ENCODE measurements at places on chromosomes 7 and 10.

DNA sequence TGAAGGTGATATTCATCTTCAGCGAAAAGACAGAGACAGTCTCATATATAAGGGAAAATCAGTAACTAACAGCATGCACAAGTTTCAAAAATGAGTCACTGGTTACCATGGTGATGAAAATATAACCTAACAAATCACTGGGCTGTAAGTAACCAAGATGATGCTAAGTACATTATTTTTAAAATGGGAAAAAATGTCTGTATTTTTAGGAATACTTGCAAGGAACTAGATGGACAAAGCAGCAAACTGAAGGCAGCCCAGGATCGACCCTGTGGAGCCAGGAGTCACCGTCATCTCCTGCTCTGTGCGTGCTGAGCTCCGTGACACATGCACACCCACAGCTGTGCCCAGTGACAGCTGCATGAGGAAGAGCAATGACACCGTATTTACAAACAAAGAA, 137.3 kb downstream of the ELMO1 start:
- no peak for DNase-seq

- no peak for DNase-seq
Observed at GRCh38 chr10:11655836-11656235, 44.4 kb upstream of the USP6NL start.

- no peak for DNase-seq
Observed at GRCh38 chr7:1439373-1440363, 19.6 kb downstream of the MICALL2 start.

DNA sequence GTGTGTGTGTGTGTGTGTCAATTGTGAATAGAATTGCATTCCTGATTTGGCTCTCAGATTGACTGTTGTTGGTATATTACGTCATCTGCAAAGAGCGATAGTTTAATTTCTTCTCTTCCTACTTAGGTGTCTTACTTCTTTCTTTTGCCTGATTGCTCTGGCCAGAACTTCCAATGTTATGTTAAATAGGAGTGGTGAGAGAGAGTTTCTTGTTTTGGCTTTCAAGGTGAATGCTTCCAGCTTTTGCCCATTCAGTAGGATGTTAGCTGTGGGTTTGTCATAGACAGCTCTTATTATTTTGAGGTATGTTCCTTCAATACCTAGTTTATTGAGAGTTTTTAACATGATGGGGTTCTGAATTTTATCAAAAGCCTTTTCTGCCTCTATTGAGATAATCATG, 34.2 kb upstream of the PRSS37 start:
- DNase-seq: no peak

- DNase-seq: no peak
Observed at GRCh38 chr7:7921830-7922229, 46.8 kb upstream of the GLCCI1 start.

DNA sequence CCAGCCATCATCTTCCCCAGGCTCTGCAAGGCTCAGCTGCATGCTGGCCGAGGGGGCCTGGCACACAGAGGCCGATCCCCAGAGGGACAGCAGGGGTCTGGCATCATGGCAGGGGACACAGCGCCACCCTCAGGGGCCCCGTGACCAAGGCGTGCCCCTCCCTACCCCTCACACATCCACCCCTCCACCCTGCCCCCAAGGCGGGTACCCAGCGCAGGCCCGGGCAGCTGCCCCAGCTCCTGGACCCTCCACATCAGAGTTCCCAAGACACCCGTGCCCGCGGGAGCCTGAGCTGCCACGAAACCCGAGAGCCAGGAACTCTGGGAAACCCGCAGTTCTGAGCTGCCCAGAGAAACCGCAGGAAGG, 46.5 kb upstream of the TNRC18 start:
- DNase-seq: no peak

- DNase-seq: no peak
Observed at GRCh38 chr10:38025283-38025682, 14.8 kb downstream of the ZNF33A start.

DNA sequence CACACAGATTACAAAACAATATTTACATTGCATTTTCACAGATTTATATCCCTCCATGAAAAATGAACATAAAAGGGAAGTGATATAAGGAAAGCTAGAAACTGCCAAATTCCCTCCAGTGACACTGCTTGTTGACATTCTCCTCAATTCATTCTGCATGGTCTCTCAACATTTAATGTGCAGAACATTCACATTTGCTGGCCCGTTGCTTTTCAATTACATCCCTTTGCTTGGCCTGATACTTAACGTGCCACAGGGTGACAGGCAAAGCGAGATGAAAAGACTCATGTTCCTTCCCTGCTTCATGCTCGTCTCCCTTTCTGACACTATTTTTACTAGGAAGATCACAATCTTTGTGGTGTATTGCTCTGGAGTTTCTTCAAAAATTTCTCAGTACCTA, 1019.7 kb upstream of the LRRN3 start:
- DNase-seq: no peak

- no peak for DNase-seq
Observed at GRCh38 chr10:33302208-33302829, 32.1 kb downstream of the NRP1 start.

DNA sequence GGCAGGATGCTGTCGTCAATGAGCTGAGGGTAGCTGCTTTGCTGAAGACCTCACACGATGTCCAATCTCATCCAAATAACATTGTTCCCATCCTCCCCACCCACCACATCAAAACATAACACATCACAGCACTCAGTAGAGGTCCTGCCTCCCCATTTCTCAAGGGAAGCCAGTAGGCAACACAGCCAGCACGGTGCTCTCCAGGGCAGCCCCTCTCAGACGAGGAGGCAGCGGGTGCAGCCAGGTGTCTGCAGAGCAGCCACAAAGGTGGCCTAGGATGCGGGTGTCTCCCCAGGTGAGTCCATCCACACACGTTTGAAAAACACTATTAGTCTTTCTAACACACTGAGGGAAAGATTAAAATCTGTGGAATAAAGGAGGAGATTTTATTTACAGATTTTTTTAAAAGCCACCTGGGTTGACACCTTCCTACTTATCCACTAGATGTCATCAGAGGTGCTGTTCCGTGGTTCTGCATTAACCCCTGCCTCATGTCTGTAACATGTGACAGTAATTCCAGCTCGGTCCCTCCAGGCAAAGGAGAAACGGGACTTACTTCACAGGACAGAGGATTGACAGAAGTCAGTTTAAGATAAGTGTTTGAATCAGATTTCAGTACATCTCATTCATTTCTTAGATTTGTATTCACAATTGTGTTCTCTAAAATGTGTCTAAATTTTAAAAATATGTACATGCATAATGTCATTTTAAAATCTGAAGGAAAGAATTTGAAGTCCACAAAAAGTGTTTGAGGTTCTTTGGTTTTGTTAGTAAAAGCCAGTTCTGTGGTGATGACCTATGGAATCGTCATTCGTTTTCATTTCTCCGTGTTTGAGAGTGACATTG, 68.0 kb downstream of the LANCL2 start:
- DNase-seq: peak; percentile 38

GRCh38 chr10:132540456-132540855, 2.9 kb downstream of the INPP5A start:
- DNase-seq: no peak

GRCh38 chr10:71176661-71177060, 35.7 kb upstream of the UNC5B start:
- DNase-seq: no peak

- DNase-seq: peak; percentile 64
Observed at GRCh38 chr7:25093268-25093826, 31.7 kb downstream of the CYCS start.

GRCh38 chr7:68840991-68841390, 757.3 kb upstream of the AUTS2 start:
- no peak for DNase-seq

GRCh38 chr7:71925663-71926062, 486.5 kb downstream of the CALN1 start:
- DNase-seq: no peak

- no peak for DNase-seq
Observed at GRCh38 chr10:72389014-72389413, 34.3 kb upstream of the DNAJB12 start.

GRCh38 chr10:112369495-112370423, 4.2 kb upstream of the ACSL5 start:
- no peak for DNase-seq

GRCh38 chr10:16258291-16259040, 178.3 kb upstream of the PTER start:
- no peak for DNase-seq

DNA sequence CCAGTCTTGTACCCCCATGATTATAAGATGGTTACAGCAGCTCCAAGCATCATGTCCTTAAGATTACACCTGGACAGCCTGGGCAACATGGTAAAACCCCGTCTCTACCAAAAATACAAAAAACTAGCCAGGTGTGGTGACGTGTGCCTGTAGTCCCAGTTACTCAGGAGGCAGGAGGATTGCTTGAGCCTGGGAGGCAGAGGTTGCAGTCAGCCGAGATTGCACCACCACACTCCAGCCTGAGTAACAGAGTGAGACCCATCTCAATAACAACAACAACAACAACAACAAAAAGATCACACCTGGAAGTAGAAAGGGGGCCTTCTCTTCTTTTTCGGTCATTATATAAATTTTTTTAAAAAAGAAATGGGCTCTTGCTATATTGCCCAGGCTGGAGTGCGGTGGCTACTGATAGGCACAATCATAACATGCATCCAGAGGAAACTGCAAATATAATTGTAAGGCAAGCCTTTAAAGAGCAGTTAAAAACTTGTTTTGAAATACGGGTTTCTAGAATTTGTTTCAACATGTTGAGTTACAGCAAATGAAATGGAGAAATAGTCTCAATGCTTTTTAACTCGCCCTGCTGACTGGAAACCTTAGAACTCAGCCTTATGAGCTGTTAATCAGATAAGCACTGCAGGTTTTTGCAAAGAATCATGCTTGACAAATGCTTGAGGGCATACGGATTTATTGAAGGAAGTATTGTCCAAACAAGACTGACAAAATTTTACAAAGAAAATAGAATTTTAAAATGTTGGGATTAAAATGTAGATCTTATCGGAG, 4.7 kb upstream of the ENTPD7 start:
- DNase-seq: no peak

DNA sequence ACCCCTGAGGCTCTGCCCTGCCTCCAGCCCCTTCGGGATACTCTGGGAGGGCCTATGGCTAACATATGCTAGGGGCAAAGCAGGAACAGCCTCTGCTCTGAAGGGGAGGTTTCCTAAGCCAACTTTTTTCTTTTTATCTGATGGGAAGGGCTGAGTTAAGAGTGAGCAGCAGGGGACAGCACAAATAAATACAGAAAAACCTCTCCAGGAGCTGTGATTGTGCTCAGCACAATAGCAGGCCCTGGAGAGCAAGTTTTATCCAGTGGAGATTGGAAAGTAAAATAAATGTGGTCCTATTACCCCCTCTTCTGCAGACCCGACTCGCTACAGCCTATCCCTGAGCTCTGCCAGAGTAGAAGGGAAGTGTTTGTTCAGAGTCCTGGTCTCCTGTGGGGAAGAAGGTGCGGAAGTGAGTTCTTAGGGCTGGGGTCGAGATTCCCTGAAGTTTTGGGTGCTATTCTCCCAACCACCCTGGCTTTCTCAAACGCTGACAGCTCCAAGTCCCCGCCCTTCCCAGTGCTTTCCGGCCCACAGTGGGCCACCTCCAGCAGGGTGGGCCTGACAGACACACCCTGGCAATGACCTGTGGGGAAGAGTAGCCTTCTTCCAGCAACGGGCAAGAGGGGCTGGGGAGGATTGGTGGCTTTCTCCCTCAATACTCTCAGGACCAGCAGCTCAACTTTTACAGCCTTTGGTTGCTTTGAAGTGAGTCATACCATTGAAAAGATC, 23.0 kb upstream of the AFAP1L2 start:
- no peak for DNase-seq

GRCh38 chr7:71630516-71630915, 498.6 kb downstream of the GALNT17 start:
- DNase-seq: no peak

DNA sequence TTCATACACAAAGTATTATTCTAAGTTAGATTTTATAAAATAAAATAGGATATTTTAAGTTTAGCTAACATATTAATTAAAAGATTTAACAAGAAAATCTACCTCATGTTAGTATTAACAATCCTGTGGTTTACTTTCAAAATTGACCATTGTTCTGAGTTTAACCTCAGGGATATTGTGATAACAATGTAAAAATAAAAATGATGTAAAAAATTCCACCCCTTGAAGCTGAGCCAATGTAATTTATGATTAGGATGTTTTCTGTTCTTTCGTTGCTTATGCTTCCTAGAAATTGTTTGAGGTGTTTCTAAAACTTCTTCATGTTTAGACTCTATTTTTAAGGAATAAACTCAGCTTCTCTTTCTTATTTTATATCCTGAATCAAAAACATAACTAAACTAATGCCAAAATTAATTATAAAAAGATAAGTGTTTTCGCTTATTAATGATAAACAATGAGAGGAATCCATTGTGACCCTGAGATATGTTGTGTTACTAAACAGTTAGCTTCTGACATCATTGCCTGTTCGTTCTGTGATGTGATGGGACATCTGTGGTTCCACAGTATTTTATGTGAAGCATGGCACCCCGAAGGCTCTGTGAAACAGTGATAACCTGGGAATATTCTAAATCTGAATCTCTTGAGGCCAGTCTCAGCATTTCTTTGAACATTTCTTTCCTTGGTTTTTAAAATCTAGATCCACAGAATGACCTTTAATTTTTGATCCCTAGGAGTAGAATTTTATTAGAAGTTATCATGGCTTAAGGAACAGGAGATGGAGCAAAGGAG, 340.8 kb downstream of the ARL4A start:
- DNase-seq: no peak

- no peak for DNase-seq
Observed at GRCh38 chr7:142863891-142864685, 9.2 kb downstream of the EPHB6 start.

GRCh38 chr10:68074031-68074774, 880 bp downstream of the HERC4 start:
- DNase-seq: no peak

GRCh38 chr7:33649476-33650441, 255.6 kb upstream of the BMPER start:
- DNase-seq: no peak

- no peak for DNase-seq
Observed at GRCh38 chr7:102079140-102080018, 207.3 kb upstream of the SH2B2 start.

DNA sequence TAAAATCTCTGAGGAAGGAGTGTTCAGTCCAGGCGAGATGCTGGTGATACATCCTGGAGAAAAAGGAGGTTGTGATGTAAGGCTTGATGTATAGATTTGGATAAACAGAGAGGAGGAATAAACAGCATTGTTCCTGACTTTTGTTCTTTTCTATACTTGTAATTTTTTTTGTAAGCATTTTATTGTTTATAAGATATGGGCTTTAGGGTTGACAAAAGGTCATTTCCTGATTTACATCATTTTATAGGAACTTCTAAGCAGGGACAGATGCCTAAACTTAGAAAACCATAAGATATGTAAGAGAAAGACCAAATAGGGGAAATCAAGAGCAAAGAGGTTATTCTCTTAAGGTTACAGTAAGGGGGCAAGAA, 16.7 kb upstream of the SLC26A4 start:
- DNase-seq: no peak

DNA sequence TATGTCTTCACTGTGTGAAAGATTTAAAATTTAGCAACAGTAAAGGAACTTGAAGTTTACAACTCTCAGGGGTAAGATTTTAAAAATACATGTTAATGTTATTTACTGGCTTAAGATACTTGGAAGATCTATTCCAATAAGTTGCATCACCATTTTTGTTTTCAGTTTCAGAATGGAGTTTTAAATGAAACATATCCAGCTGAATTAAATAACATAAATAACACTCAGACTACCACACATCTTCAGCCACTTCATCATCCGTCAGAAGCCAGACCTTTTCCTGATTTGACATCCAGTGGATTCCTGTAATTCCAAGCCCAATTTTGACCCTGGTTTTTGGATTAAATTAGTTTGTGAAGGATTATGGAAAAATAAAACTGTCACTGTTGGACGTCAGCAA, 44.3 kb downstream of the AHR start:
- DNase-seq: no peak

Data from NCI-H1436 (cell line).